ENCODE measurements at places on chromosomes 16 and 17.

DNA sequence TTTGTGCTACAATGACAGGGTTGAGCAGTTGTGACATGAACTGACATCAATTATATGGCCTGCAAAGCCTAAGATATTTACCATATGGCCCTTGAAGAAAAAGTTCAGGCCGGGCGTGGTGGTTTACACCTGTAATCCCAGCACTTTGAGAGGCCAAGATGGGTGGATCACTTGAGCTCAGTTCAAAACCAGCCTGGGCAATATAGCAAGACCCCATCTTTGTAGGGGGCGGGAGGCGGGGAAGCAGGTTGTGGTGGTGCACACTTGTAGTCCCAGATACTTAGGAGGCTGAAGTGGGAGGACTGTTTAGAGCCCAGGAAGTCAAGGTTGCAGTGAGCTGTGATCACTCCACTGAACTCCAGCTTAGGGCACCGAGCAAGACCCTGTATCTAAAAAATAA, 48.3 kb downstream of the STH start:
- no peak for DNase-seq

DNA sequence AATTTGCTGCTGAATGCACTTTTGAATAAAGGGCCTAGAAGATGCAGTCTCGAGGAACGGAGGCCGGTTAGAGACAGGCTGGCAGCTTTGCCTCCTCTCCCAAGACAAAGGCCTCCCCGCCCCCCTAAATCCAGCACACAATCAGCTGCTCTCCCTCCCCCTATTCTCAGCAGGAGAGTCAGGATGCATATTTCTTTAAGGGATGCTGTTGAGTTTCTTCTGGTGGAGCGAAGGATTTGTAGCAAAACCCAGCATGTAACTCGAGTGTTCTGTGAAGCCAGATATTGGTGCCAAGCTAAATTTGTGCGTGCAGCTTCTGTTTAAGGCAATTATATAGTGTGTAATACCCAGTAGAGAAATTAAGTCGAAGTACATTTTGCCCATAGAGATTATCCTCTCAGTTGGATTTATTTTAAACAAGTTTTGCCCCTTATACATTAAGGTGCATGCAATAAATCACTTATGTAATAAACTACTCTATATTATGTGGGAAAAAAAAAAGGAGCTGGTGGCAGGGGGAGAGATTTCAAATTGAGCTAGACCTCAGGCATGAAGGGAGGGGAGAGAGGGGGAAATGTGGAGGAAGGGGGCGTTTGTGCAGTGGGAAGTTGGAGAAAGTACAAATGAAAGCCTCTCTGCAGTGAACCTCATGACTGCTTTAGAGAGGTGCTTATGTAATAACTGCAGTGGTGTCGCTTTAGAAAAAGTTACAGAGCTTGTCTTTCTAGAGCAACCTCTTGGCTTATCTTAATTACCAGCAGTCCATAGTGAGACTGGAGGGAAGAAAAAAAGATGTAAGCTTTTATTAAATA, 599.2 kb downstream of the MAF start:
- DNase-seq: no peak

GRCh38 chr16:64925166-64925565, 196.7 kb downstream of the CDH11 start:
- no peak for DNase-seq

DNA sequence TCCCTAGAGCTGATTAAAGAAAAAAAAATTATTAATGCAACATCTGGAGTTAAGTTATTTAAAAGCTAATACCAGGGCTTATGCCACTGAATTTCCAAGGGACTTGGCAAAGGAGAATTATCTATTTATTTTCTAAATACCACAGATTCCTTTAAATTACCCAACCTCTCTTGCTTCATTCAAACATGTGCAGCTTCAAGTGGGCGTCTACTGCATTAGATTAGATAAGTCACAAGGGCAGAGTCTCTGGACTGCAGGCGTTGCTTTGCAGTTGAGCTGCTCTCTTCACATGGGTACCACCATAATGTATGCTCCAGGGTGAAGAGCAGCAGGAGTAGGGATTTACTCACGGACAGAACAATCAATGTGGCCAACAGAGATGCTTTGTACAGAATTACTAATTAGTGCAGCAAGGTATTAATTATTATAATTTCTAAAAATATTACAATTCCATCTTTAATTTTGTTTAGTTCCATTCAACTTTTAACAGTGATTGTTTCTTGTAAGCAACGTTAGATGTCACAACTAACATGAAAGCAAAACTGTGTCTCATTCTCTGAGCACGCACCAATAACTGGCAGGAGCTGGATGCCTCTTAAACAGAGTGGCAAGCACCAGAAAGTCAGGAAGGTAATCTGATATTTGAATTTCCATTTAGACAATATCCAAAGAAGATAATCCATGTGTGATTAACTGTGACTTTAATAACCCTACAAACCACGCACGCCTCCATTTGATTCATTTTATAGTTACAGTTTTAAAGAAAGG, 214.2 kb downstream of the STX8 start:
- DNase-seq: no peak

DNA sequence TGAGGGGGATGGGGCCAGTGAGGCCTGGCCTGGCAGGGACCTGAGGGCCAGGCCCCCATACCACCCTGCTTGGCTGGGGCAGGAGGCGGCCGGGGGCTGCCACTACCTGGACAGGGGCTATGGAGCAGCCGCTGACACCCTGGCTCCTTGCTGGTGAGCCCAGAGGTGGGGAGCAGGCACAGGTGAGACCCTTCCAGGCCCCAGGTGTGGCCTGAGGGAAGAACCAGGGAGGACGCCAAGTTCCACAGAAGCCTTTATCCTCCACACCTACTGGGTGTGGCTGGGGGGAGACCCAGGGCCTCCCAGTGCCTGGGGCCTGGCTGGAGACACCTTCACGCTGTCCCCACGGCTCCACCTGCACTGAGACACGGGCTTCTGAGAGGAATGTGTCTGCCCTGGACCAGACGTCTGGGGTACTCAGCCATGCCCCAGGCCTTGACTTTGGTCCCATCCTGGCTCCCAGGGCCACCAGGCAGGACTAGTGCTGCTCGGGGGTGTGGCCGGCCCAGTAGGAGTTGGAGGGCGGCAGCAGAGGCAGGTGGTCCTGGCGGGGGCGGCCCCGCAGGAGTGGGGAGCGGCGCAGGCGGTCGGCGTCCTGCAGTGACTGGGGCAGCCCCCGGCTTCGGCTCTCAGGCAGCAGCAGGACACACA, 4.7 kb downstream of the SLC22A31 start:
- DNase-seq: no peak

DNA sequence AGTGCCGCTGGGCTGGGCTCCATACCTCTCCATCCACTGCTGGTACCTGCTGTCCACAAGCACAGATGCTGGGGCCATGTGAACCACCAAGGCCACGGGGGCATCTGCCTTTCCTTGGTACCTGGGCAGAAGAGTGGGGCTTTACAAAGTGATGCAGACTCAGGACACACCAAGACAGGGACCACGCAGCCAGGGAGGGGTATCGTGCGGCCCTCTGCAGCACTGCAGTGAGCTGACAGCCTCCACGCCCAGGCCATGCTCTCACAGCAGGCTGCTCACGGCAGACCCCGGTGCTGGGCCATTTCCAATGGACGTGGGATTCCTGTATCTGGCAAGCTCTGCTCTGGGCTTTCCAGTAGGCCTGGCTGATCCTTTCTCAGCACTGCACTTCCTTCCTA, 14.4 kb downstream of the ELAC2 start:
- DNase-seq: no peak
